Activated CD4-positive, alpha-beta memory T cell treated with anti-CD3 and anti-CD28 coated beads, Interleukin-2, amount 10 ng/mL, durations not matched to agents 7 days and 5 days (primary cell): ENCODE measurements at places on chromosomes 5 and 9. TPM values are rescaled to one million over a fixed set of nuclear protein-coding genes. Genes with fewer than 3 reads are reported as not detected.

DNA sequence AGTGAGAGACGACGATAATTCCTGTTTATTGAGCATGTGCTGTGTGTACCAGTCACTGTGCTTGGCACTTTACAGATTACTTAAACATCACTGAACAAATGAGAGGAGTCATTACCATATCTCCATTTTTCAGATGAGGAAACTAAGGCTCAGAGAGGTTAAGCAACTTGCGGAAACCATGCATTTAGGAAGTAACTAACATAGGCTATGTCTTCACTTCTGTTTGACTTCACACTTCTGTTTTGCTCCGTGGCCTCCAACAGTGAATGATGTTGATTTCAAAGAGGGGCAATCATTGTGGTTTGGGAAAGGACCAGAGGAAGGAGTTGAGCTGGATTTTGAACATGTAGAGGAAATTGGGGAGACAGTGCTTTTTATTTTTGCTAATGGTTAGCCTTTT is 16.7 kb downstream of the GCNT1 start:
- DNase-seq: no peak

- DNase-seq: no peak
These were observed 21.1 kb downstream of the ADAMTS19 start for GRCh38 chr5:129481161-129481560.

DBH gene
- total RNA-seq: not detected

TMED7 gene
- 52.7 TPM for total RNA-seq

- no peak for DNase-seq
These were observed 169.2 kb downstream of the EDIL3 start for GRCh38 chr5:84215521-84215920.

PCDHAC2 gene
- total RNA-seq: not detected

DNA sequence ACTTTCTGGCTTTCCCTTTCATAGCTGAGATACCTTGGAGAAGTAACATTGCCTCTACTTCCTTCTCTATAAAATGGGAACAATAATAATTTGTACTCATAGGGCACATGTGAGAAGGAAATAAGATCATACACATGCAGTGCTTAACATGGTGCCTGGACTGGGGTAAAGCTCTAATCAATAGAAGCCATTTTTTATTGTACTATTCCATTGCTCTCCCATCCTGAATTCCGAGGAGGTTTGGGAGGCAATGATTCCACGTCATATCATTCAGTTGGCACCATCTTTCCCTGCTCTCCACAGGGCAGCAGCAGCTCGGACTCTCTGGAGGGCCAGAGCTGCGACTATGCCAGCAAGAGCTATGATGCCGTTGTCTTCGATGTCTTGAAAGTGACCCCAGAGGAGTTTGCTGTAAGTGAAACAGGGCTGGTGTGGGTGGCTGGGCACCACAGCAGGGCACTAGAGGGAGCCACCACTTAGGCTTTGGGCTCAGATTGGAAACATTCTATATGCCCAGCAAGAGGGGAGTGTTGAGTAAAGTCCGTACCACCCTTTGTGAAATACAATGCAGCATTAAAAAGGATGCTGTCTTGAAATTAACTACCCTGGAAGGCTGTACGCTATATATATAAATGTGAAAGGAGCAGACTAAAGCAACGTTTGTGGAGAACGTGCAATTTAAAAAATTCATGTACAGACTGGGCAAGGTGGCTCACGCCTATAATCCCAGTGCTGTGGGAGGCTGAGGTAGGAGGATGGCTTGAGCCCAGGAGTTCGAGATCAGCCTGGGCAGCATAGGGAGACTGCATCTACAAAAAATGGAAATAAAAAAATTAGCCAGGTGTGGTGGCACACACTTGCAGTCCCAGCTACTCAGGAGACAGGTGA is 51.2 kb downstream of the RALGPS1 start:
- DNase-seq: peak; percentile 66

GRCh38 chr5:59759600-59760351 is 133.8 kb downstream of the PDE4D start:
- no peak for DNase-seq

DNA sequence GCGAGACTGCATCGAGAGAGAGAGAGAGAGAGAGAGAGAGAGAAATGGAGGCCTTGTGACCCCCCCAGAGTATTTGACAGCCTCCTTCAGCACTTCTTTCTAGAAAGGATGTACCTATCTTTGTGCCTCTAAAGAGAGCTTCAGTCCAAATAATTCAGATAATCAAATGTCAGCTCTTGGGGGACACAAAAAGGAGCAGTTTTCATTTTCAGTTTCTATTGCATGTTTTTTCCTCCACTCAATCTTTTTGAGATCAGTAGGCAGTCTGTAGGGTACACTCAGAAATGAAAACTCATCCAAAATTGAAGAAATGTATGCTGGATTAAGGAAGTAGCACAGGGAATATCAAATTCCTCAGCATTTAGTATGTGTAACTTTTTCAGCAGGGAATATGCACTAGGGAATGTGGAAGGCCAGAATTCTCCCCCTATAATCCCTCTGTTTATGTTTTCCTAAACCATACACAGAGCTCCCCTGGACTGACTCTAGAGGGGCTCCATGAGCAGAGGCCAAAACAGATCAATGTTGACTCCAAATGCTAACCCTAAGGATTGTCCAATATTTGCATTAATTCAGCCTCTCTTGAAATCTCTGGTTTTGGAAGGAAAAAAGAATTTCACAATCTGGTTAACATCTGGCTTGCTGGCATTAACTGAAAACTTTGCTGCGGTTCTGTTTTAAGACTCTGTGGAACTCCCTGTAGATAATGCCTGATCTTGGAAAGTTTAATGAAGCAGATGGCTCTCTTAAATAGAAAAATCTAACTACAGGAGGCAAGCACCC is 250.1 kb downstream of the CEMIP2 start:
- DNase-seq: no peak

GRCh38 chr5:33688526-33688925 is 203.3 kb downstream of the ADAMTS12 start:
- DNase-seq: no peak

VPS13A gene
- total RNA-seq: 42.3 TPM

FOCAD gene
- 26.3 TPM for total RNA-seq

GRCh38 chr9:124779368-124780059 is 2.6 kb downstream of the OLFML2A start:
- DNase-seq: peak; percentile 7

DNA sequence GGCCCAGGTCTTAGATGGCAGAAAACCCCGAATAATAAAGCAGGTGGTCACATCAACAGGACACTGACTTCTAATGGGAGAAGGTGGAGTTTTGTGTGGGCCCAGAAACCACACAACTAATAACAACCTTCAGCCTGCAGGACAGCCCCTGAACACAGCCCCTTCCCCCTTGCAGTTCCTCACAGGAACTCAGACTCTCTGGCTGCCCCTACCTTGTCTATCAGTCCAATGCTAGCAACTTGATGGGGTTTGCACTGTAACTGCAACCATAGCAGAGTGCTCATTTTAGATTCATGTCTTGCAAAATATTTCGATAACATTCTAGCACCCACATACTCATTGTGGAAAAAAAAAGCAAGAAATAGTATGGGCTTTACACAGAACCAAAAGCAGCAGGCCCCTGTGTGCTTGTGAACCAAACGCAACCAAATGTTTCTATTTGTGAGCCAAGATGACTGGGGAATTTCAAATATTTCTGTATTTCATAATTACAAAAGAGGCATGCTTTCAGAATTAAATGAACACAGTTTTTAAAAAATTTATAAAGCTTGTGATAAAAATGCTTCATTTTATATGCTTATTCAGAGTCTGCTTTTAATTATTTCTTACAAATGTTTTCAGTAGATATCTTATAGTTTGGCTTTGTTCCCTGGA is 62.7 kb upstream of the PDE4D start:
- no peak for DNase-seq

SPATA31C1 gene
- total RNA-seq: not detected

DNA sequence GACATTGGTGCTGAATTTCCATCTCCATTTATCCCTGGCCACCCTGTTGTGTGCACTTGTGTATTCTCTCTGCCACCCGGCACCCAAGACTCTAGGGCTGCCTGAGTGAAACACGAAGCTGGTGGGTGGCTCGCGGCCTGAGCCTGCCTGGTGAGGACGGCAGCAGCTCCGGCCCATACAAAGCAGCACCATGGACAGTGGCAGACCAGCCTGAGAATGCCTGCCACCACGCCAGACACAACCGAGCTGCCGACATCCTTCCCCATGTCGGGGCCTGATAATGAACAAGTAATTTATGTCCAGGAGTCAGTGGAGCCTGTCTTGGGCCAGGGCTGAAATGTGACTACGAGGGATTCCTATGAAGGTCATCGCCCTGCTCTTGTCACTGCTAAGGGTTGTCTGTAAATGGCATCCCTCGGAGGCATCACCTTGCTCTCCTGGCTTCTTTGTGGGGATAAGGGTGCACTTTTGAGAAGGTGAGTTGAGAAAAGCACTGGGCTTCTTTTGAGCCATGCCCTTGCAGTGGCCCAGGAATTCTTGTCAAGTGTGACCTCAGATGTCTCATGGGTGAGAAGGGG is 175.7 kb downstream of the MELK start:
- peak; percentile 43 for DNase-seq

- DNase-seq: no peak
These were observed 75.7 kb upstream of the CCDC112 start for GRCh38 chr5:115372146-115372545.

DNA sequence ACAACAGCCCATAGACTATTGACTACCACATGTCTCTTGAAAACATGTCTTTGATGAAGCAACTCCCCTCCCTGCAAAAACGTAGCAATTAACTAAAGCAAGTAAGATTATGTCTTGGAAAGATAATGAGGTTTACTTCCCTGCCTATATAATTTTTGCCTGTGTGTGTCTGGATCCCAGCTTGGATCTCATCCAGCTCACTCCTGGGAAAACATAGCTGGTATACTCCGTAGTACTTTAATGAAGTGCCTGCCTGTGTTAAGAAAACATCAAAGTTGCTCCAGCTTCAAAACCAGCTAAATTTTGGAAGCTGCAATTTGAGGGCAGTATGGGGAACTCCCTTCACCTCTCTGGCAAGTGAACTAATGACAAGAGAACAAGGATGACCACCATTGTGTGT is 182.6 kb upstream of the C9orf72 start:
- no peak for DNase-seq

DNA sequence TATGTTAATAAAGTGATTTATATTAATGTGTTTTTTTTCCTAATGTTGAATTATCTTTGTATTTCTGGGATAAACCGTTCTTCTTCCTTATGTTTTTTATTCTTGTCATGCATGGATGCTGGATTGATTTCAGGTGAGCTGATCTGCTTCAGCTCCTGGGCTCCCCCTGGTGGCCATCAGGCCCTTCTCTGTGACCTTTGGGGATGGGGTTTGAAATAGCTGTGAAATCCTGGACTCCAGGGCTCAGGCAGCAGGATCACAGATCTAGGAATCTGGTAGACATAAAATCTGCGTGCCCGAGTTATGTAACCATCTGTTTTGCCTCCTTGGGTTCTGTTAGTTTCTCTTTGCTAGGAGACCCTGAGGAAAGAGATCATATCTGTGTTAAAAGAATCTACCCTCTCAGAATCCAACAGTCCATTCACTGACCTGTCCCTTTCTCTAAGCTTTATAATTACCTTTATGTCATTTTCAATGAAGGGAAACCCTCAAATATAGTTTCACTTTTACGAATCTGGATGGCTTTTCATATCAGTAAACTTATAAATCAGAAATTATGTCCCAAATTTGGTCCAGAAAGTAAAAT is 12.2 kb upstream of the OR13J1 start:
- peak; percentile 80 for DNase-seq

DNA sequence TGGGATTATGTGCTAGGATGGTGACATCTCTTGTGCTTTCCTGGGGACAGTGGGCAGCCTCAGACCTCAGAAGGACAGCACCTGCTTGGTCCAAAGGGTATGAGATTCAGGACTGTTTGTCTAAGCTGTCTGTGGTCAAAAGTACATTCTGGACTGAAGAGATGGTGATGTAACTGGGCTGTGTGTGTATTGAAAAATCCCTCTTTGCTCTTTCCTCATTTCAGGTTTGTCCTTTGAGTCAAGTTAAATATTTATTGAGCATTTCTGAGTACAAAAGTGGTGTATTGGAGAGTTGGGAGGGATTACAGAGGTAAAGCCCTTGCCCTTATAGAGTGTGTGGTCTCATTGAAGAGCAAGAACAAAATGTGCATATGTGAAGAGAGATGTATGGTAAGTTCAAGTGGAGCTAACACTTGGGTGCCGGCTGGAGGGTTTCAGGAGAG is 46.7 kb downstream of the RCL1 start:
- DNase-seq: no peak

DNA sequence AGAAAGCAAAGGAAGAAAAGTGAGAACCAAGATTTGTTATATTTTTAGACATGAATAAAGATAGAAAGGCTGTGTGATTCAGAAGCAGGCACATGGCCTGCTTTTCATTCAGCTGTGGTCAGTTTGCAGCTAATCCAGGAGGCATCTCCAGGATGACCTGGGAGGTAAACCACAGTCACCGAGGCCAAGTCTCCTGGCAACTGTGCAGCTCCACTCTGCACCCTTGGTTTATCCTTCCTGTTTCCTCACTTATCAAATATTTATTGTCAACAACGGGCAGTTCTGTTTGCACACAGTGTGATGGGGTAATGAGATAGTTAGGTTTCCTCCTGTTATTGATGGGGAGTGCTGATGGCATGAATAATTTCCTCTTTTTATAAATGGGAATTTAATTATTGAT is 243.0 kb downstream of the PSAT1 start:
- no peak for DNase-seq

DNA sequence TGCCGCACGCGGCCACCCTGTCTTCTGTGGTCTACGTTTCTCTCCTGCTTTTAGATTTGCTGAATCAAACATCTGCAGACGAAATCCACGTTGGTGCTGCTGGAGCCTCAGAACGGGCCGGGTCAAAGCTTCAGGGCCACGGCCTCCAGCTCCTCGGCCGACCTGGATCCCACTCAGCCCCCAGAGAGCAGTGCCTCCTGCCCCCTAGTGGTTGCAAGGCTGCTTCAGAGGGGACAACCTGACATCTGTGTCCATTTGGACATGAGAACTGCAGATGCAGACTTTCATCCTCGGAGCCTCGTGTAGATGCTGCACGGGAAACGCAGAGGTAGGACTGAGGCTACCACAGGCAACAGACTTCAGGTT is 23.0 kb upstream of the SLC6A3 start:
- no peak for DNase-seq

GRCh38 chr5:122089096-122090013 is 11.3 kb upstream of the LOX start:
- no peak for DNase-seq

- DNase-seq: no peak
These were observed 507.4 kb downstream of the RASEF start for GRCh38 chr9:82555431-82556051.

GRCh38 chr5:57653636-57654290 is 171.2 kb upstream of the ACTBL2 start:
- no peak for DNase-seq

SLC6A19 gene
- not detected for total RNA-seq

DNA sequence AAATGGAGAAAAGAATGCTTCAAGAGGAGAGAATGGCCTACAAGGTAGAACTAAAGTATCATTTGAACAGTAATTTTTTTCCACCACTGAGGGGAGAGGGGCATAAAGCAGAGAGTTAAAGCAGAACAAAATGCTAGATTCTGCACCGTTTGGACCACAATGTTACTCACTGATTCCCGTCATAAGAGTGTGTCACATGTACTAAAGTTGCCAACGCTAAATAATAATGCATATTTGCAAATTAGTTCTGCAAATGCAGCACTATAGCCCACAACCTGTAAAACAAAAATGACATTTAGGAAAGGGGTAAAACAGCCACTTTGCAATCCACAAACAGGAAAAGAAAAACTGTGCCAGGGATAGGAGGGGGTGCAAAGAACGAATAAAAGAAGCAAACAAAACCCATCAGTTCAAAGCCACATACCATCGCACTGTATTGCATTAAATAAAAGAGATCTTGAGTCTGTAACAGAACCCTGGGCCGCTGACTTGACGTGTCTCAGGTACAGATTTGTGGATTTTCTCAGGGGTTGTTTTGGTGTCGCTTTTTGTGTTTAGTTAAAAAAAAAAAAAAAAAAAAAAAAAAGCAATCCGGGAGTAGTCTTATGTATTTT is 7.7 kb upstream of the NFIB start:
- no peak for DNase-seq
